Muscle of arm (tissue), 14 donors: ENCODE measurements at places on chromosomes 13 and 19. TPM values are rescaled to one million over a fixed set of nuclear protein-coding genes. Genes with fewer than 3 reads are reported as not detected.

DNA sequence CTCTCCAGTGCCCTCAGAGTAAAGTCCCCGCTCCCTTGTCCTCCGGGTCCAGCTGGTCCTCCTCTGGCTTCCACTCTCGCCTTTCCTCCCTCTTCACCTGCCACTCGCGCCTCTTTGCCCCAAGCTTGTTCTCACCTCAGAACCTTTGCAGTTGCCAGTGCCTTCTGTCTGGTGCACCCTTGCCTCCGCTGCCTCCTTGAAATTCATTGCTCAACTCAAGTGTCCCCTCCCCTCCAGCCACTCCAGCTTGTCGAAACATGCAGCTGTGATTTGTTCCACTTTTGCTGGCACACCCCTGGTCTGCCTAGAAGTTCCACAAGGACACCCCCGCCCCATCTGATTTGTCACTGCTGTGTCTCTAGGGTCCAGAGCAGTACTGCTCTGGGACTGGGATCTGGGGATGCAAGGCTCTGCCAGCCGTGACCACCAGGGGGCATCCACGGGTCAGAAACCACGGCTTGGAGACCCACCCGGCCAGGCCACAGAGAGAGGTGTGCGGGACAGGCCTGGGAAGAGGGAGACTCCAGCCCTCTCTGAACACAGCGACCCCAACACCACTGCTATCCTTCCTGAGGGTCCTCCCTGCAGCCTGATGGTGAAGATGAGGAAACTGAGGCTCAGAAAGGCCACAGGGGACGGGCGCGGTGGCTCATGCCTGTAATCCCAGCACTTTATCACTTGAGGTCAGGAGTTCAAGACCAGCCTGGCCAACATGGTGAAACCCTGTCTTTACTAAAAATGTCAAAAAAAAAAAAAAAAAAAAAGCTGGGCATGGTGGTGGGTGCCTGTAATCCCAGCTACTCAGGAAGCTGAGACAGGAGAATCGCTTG is 49.9 kb downstream of the AP1M1 start:
- peak; percentile 84 for DNase-seq

ZNF112 gene
- 8.1 TPM for polyA plus RNA-seq

NLRP9 gene
- not detected for polyA plus RNA-seq

- no peak for DNase-seq
These were observed 40.3 kb upstream of the FAM124A start for GRCh38 chr13:51181786-51182383.

GRCh38 chr19:40143612-40144011 is 47.6 kb upstream of the MAP3K10 start:
- DNase-seq = peak; percentile 19

DNA sequence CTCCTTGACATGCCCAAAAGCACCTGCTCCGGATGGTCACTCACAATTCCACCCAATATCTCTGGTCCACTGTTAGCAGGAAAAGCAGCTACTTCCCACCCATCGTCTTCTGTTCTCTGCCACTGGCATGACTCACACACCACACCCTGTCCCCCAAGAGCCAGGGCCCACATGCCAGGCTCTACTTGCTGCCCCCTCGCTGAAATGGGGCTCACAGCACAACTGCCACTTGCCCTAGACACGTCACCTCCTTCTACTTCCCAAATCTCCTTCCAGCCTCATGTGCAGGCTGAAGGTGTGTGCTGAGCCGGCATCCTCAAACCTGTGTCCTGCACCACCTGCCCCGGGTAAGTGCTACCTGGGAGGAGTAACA is 65.0 kb downstream of the TBC1D4 start:
- no peak for DNase-seq

- no peak for DNase-seq
These were observed 3.9 kb downstream of the PRRG2 start for GRCh38 chr19:49585023-49585422.

APOC4 gene
- polyA plus RNA-seq = not detected

DNA sequence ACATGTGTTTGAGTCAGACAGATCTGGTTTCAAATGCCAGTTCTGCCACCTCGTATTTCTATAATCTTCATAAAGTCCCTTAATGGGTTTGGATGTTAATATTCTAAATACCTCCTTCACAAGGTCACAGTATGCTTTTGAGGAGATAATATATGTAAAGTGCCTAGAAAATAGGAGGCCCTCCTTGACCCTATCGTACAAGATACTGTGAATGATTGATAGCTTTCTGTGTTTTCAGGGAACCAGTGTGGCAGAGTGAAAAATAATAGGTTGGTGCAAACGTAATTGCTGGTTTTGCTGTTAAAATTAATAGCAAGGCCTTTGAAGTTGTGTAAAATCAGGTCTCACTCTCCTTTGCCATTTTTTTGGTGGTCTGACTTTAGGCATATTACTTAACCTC is 77.5 kb upstream of the SCEL start:
- DNase-seq = no peak

- no peak for DNase-seq
These were observed 11.9 kb downstream of the EFNB2 start for GRCh38 chr13:106523576-106523975.
